ENCODE measurements at places on chromosomes 13 and 19.

- DNase-seq: peak; percentile 51
Observed at GRCh38 chr13:108273429-108274118, 4.1 kb downstream of the TNFSF13B start.

GRCh38 chr13:66751691-66752090, 478.4 kb downstream of the PCDH9 start:
- no peak for DNase-seq

DNA sequence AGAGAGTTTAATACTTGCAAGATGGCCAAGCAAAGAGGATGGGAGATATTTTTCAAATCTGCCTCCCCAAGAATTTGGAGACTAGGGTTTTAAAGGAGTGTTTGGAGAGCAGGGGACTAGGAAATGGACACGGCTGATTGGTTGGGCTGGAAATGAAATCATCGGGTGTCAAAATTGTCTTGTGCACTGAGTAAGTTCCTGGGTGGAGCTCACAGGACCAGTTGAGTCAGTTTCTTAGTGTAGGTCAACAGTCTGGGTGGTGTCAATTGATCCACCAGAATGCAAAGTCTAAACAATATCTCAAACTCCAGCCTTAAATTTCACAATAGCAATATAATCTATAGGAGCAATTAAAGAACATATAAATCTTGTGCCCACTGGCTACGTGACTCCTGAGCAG, 23.0 kb upstream of the CEACAM4 start:
- no peak for DNase-seq

- DNase-seq: no peak
Observed at GRCh38 chr13:37202264-37202663, 96.8 kb upstream of the CSNK1A1L start.

- no peak for DNase-seq
Observed at GRCh38 chr13:98273067-98273823, 96.2 kb upstream of the RNF113B start.
